ENCODE measurements at places on chromosomes 1 and 21.

- no peak for DNase-seq
Measured at GRCh38 chr1:221227872-221228337, 348.7 kb downstream of the HLX start.

DNA sequence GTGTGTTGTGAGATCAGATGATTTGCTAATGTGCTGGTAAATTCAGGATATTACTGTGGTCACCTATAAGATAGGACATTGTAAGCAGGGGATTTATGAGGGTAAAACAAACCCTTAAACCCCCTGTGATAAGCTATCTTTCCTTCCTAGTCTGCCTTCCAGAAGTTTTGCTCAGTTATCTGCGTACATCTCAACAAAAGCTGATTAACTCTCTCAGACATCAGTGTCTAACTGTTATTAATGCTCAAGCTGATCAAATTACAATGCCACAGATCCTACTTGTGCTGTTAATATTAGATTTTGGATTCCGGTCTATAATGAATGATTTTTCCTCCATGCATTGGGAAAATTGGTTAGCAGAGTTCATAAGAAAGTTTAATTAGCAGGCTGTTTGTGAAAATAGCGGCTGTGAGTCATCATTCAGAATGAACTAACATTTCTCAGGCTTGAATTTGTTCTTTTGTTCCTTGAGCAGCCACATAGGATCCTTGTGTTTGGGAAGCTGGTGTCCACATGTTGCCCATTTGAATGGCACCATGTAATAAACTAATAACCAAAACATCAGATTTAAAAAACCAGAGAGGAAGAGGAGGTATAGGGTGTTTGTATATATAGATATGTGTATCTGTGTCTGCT lies 48.7 kb downstream of the ELAVL4 start:
- no peak for DNase-seq

- peak; percentile 64 for DNase-seq
Measured at GRCh38 chr21:17793246-17794123, 25.7 kb downstream of the C21orf91 start.

DNA sequence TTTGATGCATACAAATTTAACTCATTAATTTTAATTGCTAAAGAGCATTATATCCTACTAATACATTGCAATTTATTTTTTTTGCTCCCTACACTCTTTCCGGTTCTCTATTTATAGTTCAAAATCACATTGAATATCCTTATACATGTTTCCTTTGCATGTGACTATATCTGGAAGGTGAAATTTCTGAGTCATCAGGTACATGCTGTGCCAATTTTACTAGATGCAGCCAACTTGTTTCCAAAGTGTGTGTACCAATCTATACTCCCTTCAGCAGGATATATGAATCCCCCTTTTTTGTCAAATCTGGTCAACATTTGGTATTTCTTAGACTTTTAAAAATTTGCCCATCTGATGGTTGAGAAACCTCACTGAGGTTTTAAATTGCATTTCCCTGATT lies 602.9 kb upstream of the CAMK1G start:
- no peak for DNase-seq

- DNase-seq = no peak
Measured at GRCh38 chr1:231208980-231209379, 32.0 kb upstream of the GNPAT start.

DNA sequence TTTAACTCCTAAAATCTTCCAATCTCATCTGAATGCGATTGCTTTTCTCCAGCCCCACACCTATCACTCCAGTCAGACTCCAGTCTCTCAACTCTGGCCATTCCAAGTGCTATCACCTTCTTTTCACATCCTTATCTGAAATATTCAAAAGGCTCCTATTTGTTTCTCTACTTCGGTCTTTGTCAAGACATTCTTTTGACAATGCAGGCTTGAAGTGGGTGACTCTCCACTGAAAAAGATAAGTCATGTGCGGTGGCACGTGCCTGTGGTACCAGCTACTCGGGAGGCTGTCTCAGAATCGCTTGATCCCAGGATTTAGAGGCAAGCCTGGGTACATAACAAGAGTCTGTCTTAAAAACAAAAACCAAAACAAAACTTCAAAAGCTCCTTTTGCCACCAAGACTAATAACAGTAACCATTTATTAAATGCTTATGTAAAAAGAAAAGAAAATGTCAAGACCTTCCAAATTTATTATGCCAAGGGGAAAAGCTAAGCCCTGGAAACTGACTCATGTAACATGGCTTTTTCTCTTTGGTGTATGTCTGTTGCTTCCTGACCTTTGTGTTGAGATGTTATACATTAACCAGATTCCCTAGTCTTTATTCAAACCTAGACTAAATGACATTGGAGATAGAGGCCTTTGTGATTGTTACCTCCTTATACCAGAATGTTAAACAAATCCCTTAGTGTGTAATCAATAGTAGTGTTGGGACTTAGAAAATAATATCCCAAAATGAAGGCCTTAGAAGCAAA lies 3.6 kb downstream of the ALG14 start:
- DNase-seq = no peak

DNA sequence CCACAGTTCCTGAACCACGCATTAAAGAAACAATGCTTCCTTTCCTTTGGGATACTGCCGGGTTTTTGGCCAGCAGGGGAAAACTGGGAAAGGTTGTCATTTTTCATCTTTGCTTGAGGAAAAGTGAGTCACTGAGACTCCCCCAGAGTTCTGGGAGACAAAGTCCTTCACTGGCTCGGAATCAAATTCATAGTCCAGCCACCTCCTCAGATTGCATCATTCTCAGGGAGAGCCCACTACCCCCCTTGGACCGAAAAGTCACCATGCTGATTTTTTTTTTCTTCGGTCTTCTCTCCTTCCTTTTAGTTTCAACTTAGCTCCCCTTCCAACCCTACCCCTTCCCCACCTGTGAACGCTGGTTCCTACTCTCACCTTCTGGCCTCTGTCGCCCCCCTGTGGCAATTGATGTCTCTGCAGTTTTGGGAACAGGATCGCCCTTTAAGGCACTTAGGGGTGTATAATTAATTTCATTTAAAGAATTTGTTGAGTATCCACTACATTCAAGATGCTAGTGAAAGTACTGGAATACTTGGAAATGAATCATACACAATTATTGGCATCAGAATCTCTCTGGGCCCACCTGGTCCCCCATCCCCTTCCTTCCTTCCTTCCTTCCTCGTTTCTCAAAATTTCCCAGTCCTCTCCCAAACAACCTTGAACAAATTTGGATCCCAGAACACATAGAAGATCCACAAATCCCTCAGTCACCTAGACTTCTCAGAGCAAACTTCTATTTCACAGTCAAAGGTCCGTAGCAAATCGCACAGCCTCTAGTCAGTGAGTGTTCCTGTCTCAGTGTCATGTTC lies 6.9 kb downstream of the ACKR1 start:
- DNase-seq = peak; percentile 29

GRCh38 chr1:59500950-59501742 lies 204.3 kb downstream of the FGGY start:
- no peak for DNase-seq

- DNase-seq = no peak
Measured at GRCh38 chr1:104212239-104212638, 462.5 kb downstream of the AMY1C start.

Data from EH (cell line).